AG20443 (cell line): ENCODE measurements at places on chromosomes 1 and 21.

- no peak for DNase-seq
Measured at GRCh38 chr1:174913225-174913903, 86.4 kb upstream of the CACYBP start.

- DNase-seq = no peak
Measured at GRCh38 chr21:44996501-44996921, 56.7 kb downstream of the SLX9 start.

GRCh38 chr1:170630977-170631376 lies 33.0 kb upstream of the PRRX1 start:
- no peak for DNase-seq

GRCh38 chr21:33211732-33212131 lies 18.0 kb upstream of the IFNAR2 start:
- DNase-seq = no peak

- no peak for DNase-seq
Measured at GRCh38 chr1:107359472-107360241, 218.8 kb downstream of the NTNG1 start.

DNA sequence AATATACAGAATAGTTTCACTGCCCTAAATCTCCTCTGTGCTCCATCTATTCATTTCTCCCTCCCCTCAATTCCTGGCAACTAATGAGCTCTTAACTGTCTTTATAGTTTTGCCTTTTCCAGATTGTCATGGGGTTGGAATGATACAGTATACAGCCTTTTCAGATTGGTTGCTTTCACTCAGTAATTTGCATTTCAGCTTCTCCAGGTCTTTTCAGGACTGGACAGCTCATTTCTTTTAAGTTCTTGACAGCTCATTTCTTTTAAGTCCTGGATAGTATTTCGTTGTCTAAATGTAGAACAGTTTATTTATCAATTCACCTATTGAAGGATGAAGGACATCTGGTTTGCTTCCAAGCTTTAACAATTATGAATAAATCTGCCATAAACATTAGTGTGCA lies 22.6 kb downstream of the KRTAP21-3 start:
- no peak for DNase-seq

GRCh38 chr21:15508554-15508953 lies 221.2 kb upstream of the USP25 start:
- DNase-seq = no peak

- DNase-seq = no peak
Measured at GRCh38 chr21:45064618-45065399, 9.6 kb upstream of the ADARB1 start.

GRCh38 chr1:170357750-170358149 lies 174.2 kb upstream of the GORAB start:
- DNase-seq = no peak

- DNase-seq = no peak
Measured at GRCh38 chr1:203082571-203083462, 3.0 kb downstream of the MYOG start.
